Esophagus muscularis mucosa (tissue), 4 donors: ENCODE measurements at places on chromosomes 1 and 21.

DNA sequence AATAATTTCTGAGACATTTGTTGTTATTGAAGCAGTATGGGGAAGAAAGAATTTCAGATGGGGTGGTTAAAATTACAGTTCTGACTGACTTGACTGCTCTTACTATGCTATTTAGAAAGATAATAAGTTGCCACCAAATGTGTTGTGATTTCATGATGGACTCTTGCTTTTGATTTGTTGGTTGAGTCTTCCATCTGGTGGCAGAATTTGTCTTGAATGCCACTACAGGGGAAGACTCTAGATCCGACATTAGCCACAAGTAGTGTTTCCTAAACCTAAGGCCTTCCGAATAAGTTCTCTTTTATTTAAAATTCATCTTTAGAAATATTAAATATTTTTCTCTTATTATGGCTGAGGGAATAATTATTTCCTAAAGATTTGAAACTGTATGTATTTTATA, 190.9 kb upstream of the ADGRL4 start:
- DNase-seq, result no peak

DNA sequence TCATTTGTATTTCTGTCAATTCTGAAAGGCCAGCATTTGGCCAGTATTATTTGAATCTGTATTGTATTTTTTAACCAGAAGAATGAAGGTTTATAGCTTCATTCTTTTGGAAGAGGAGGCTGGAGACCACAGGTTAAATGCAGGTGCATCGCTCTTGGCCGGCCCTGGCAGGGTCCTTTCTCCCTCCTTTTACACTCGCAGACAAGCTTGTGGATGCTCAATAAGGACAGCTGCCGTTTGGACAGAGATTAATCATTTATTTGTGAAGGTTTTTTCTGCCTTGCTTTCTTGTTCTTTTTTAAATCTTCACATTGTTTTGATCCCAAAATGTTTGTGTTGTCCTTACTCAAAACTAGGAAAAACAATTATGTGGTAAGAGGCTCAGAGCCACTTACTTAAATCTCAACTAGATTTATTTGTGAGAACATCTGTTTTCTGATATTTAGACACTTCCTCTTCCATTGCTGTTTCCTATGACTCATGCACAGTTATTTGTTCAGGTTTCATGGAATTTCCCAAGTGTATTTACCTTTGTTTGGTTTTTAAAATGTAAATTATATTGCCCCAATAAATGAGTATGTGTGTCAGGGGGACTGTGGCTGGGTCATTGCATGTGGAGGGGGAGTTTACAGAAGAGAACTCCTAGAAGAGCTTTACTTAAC, 46.7 kb upstream of the LAMC2 start:
- DNase-seq, result no peak

DNA sequence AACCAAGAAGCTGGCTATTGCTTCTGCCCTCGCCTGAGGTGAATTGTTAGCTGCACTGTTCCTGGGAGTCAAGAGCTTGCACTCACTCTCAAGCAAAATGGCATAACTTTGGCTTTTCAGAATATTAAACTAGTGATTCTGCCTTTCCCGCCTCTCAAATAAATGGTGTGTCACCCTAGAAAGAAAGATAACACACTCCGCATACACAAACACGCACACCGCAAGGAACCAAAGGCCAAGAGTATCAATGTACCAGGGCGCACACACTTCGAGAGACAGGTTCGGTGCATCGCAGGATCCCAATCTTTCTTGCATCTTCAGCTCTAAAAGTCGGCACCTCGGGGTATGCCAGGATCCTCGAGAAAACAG, 470 bp upstream of the RTCA start:
- DNase-seq, result no peak

GRCh38 chr1:54314696-54315095, 91.5 kb downstream of the SSBP3 start:
- DNase-seq, result no peak

DNA sequence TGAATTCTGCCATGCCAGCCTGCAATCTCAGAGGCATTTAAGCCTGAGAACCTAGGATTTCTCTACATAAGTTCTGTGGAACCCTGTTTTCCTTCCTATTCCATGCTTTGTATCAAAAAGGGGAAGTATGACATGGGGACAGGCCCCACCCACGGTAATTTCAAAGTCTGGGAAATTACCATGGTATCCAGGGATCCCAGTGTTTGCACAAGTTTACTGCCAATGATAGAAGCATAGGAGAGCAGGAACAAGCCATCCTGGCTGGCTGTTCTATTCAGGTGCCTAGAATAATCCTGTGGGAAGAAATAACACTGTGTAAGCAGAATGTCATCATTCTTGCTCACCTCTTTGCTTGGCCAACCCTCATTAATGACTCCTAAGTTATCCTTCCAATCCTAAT, 53.8 kb upstream of the ATP1B1 start:
- DNase-seq, result no peak
